Kidney tubule cell (primary cell): ENCODE measurements at places on chromosomes 5 and 9.

GRCh38 chr5:178525906-178526732 lies 64.1 kb downstream of the COL23A1 start:
- no peak for DNase-seq

DNA sequence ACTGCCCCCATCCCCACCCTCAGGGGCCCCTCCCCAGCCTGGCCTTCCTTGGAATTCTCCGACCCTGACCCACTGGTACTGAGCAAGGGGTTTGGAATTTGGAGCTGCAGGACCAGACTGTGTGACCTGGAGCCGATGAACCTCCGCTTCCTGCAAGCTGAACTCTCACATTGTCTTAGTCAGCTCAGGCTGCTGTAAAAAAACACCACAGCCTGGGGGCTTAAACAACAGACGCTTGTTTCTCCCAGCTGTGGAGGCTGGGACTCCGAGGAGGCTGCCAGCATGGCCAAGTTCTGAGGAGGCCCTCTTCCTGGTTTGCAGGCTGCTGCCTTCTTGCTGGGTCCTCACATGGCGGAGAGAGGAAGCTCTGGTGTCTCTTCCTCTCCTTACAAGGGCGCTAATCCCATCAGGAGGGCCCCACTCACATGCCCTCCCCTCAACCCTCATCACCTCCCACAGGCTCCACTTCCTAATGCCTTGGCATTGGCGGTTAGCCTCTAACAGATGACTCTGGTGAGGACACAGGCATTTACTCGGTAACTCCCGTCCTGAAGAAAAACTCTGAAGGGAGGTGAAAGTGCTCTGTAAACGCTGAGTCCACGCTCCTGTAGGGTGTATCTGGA lies 42.4 kb downstream of the C5orf15 start:
- peak; percentile 80 for DNase-seq

DNA sequence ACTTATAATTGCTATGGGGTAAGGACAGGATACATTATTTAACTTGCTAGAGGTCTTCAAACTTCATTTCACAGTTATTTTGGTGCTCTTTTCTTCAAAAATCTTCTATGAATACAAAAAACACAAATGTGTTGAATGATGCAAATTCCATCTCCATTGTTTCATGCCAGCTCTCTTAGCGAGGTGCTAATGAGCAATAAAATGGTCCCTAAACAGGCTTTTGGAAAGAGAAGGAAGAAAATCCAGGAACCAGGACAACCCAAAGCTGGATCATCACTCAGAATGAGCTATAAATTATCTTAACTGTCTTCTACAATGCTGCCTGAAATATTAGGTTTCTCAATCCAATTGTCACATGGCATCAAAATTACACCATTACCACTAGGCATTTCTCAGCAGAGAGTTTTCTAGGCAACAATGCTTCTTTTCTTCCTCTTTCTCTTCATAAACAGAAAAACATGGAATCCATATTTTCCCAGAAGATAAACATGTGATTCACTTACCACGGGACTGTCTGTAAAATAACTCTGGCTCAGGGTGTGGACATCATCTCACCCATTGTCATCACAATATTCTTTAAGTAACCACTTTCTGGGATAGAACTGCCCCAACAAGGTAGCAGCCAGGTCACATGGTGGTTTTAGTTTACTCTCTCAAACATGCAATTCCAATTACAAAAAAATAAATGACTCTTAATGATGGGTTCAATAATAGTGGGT lies 249.4 kb downstream of the NPR3 start:
- DNase-seq: no peak

DNA sequence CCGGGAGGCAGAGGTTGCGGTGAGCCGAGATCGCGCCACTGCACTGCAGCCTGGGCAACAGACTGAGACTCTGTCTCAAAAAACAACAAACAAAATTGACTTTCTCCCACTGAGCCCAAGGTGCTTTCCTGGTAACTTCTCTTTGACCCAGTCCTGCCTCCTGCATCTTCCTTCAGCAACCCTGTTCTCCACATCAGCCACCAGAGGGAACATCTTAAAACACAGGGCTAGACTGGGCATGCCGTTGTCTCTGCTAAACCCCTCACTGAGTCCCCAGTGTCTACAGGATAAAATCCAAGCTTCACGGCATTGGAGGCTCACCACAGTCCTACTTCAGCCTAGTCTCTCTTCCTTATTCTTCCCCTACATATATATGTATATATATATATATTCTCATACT lies 39.8 kb upstream of the KCNMB1 start:
- DNase-seq: peak; percentile 29

DNA sequence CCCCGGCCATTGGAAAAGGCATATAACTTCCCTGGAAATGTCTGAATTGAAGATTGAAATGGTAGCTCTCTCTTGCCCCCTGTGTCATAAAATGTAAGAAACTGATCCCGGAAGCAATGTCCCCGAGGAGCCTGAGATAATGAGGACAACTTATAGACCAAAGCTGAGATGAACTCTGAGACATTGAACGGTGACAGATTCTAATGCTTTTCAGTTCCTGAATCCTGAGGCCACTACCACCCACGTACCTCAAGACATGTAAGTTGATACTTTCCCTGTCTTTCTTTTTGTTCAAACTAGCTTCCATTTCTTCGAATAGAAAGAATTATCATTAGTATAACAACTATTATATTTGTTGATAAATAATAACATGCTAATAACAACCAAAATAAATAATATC lies 51.0 kb downstream of the KIF4B start:
- DNase-seq: no peak

GRCh38 chr5:93723681-93724080 lies 17.7 kb downstream of the POU5F2 start:
- DNase-seq: no peak

DNA sequence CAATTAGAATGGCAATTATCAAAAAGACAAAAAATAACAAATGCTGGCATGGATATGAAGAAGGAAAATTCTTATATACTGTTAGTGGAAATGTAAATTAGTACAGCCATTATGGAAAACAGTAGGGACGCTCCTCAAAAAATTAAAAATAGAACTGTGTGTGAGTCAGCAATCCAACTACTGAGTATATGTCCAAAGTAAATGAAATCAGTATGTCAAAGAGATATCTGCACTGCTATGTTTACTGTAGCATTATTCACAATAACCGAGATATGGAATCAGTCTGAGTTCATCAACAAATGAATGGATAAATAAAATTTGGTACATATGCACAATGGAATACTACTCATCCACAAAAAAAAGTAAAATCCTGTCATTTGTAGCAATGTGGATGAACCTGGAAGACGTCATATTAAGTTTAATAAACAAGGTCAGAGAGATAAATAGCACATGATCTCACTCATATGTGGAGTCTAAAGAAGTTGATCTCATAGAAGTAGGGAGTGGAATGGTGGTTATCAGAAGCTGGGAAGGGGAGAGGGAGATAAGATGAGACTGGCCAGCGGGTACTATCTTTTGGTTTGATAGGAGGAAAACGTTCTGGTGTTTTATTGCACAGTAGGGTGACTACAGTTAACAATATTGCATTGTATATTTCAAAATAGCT lies 16.6 kb upstream of the SHC3 start:
- no peak for DNase-seq

GRCh38 chr5:102627315-102627714 lies 127.8 kb upstream of the PAM start:
- DNase-seq: peak; percentile 41

GRCh38 chr9:73558471-73558870 lies 406.8 kb downstream of the ANXA1 start:
- DNase-seq: no peak

DNA sequence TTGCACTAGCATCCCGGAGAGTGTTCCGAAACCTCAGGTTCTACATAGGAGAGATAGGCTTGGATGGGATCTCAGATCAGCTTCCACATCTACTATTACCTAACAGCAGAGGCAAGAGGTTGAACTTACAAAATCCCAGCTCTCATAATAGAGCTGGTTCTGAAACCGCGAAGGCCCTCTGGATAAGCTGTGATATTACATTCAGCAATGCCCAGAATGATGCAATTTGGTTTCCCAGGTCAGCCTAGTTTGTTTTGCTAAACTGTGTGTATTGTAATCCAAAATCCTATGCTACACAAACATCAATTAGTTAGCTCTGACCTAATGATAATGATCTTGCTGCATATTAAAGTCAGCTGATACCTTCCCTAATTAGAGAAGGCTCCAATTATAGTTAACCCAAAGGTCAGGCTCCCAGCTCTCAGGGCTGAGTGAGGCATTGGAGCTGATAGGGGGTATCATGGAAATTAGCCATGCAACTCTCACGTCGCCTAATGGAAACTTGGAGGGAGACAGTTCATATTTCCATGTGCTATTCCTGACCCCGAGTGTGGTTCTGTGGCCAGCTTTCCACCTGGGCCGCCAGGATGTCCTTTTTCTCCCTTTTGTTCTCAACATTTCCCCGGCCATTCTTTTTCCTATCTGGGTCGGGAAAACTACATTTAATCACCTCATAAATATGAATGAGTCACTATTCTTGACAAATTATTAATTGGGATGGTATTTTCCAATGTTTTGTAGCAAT lies 278.4 kb upstream of the IRX1 start:
- no peak for DNase-seq

DNA sequence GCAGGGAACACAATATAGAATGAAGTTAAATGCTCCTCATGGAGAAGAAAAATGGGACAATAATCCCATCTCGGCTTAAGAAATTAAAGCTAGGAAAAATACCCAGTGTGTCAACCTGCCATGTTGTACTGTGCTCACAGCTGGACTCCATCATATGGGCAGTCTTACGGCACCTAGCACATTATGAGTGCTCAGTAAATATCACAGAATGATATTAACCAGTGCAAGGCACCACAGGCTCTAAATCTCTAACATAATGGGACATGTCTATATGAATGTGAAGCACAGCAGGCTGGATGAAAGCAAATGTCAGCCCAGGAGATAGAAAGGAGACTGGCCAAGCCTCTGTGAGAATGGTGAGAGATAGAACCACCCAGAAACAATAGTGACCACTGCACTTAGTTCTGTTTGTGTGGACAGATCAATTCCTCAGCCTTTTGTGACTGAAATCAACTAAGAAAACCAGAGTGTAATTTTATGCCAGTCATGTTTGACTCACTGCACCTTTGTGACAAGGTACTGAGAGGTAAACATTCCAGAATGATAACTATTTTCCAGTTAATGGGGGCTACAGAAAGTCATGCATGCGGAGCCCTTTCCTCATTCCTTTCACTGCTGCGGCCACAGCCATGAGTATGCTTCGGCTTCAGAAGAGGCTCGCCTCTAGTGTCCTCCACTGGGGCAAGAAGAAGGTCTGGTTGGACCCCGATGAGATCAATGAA lies 140.4 kb upstream of the CDH6 start:
- DNase-seq: peak; percentile 91

- no peak for DNase-seq
These were observed 294.3 kb downstream of the TAF11L14 start for GRCh38 chr5:17928581-17928981.

DNA sequence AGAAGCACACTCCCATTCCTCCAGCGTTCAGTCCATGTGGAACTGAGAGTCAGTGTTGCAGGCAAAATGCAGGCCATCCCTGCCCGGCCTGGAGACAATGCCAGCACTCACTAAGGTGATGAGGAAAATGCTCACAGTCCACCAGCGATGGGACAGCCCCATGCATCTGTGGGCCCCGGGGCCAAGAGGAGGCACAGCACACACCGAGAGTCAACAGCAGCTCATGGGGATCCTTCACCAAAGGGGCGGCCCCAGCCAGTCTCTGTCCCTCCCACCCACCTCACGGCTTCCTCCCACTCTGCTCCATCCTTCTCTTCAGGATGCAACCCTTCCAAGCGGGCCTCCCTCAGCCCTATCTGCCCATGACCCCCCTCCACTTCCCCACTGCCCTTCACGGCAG lies 6.2 kb downstream of the SEMA4D start:
- DNase-seq: no peak

DNA sequence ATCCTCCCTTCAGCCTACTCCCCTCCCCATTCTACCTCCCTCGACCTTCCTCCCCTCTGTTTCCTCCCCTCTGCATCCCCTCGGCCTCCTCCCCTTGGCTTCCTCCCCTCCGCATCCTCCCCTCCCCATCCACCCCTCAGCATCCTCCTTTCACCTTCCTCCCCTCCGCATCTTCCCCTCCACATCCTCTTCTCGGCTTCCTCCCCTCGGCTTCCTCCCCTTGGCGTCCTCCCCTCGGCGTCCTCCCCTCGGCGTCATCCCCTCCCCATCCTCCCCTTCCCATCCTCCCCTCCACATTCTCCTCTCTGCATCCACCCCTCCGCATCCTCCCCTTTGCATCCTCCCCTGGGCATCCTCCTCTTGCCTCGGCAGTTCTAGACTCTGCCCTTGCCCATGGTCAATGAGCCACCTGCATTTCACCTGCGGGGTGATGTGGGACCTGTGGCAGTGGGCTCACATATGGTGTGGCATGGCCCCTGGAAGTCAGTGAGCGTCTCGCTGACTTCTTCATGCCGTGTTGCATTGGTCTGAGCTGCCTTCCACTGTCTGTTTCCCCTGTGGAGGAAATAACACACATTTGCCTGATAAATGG lies 113.0 kb downstream of the WNK2 start:
- DNase-seq: no peak

- DNase-seq: peak; percentile 90
These were observed 165.8 kb upstream of the CDH6 start for GRCh38 chr5:31027721-31028120.

GRCh38 chr9:99824378-99825171 lies 2.9 kb downstream of the NR4A3 start:
- DNase-seq: peak; percentile 30

- no peak for DNase-seq
These were observed 46.3 kb downstream of the SIL1 start for GRCh38 chr5:139151902-139152301.
